Effector memory CD8-positive, alpha-beta T cell (primary cell): ENCODE measurements at places on chromosomes 16 and 17.

GRCh38 chr17:79466562-79467350, 144.1 kb downstream of the RBFOX3 start:
- DNase-seq: no peak

GRCh38 chr16:88973007-88973410, 4.0 kb downstream of the CBFA2T3 start:
- DNase-seq: no peak

- no peak for DNase-seq
These were observed 21.2 kb downstream of the PITPNA start for GRCh38 chr17:1541367-1541904.

DNA sequence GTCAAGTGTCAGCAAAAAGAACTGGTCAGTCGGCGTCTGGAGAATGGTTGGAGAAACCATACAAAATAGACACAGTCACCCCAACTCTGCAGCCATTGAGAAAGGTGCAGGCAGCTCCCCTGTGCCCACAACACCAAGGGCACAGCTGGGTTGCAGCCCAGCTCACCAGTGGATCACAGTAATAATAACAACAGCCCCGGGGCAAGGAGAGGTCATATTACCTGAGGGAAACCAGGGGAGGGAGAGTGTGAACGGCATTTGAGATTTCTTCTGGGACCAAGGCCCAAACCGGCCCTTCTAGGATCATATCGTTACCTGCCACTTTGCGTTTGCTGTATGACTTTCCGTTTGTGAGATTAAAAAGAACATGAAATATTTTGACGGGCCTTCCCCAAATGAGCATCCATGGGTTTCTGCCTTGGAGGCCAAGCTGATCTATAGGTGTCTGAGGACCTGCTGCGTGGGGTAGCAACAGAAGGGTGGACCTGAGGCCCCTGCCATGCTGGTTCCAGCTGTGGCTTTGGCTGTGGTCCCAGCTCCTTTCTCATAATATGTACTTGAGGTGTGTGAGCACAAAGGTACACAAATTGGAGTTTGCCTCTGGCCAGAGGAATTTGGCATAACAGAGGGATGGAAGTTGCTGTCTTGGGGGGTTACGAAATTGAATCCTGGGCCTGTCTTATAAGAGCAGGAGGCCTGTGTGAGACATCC, 154.6 kb downstream of the CMIP start:
- DNase-seq: no peak

DNA sequence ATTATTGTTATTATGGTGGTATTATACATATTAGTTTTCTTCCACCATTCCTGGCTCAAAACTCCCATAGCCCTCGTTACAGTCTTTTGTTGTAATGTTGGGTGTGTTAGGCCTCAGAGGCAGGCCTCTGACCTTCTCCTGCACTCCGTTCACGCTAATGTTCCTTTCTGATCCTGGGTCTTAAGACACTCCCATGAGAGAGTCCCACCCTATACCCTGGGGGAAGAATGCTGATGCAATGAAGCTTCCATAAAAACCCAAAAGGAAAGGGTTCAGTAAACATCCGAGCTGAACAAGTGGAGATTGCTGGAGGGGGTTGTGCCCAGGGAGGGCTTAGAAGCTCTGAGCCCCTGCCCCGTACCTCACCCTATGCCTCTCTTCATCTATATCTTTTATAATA, 141.3 kb upstream of the NETO2 start:
- DNase-seq: no peak
